ENCODE measurements at places on chromosomes 16 and 17.

- DNase-seq: peak; percentile 99
Observed at GRCh38 chr16:68085259-68086071, at the start of gene NFATC3. TSS of gene NFATC3 (plus strand) at chr16:68085370. CDS start at chr16:68085682, 312 bp downstream.

DNA sequence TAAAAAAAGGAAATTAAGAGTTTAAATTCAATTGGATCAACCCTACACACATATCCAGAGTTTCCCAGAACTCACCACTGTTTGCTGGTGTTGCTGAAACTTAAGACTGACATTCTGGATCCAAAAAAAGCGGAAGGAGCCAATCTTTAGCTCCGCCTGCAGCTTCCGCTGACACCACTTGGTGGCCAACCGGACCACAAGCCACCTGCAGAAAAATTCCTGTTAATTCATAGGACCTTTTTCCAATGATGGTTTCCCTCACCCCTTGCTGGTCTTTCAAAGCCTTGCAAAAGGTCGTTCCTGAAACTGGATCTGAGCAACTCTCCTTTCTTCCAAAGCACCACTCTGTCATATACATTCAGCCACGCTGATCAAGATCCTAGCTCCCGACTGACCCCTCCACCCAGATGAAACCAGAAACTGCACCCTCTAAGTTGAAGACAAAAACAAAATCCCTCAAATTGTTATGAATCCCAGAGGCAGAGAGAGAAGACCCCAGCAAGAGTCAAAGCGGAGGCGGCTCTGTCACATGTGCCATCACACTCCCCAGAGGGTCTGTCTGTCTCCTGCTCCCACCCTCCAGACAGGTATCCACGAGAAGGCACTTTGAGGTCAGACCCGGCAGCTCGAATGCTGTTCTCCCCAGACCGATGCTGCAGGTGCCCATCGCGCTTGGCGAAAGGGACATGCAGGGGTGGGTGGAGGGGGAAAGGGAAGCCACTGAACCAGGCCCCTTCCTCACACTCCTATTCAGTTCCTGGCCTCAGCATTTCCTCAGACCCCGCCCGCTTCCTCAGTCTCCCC lies 773 bp downstream of the BLTP2 start:
- peak; percentile 81 for DNase-seq

- no peak for DNase-seq
Observed at GRCh38 chr16:27789595-27790241, 239.8 kb downstream of the KATNIP start.

- DNase-seq: peak; percentile 29
Observed at GRCh38 chr17:81223762-81224130, 981 bp upstream of the CEP131 start.

DNA sequence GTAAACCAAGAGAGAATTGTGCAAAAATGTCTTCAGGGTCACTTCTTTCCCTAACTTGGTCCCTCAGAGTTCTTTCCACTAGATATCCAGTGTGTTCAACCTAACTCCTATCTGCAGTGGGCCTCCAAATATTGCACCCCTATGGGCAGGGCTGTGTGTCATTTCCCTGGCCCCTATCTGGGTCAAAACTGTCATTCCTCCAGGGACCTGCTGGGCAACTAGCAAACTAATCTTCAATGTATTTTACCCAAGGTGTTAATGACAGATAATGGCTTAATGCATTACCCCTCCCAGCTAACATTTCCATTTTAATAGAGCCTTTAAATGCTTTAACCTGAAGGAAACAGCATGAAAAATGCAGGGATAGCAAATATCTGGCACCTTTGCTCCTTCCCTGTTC lies 25.8 kb upstream of the SKAP1 start:
- DNase-seq: no peak

- no peak for DNase-seq
Observed at GRCh38 chr17:33125552-33125950, 133.9 kb downstream of the SPACA3 start.

GRCh38 chr17:75270218-75270965 lies 639 bp downstream of the MIF4GD start:
- DNase-seq: peak; percentile 84

- DNase-seq: peak; percentile 47
Observed at GRCh38 chr17:44911133-44912001, 3.9 kb downstream of the GFAP start.

GRCh38 chr17:67095803-67096202 lies 51.4 kb downstream of the CACNG1 start:
- DNase-seq: peak; percentile 18

GRCh38 chr16:72300892-72301291 lies 128.9 kb upstream of the PMFBP1 start:
- no peak for DNase-seq

DNA sequence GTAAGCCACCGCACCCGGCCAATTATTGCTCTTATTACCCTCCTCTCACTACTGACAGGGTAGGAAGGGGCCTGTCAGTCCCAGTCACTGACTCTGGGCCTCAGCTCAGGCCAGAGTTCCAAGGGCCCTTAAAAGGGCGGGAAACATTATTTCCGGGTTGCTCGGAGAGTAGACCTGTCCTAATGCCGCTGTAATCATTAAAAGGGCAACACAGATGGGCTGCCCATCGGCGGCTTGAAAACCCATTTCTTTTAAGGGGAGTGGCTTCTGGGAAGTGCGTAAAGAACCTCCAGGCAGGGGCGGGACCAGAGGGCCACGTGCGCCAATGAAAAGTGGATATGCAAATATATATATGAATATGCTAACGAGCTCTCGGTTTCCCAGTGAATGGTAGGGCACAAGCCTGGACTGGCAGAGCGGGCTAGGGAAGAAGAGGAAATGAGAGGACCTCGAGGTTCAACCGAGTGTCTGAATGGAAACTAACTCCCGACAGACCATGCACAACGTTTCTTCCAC lies 26.6 kb downstream of the PIPOX start:
- DNase-seq: no peak

GRCh38 chr17:58538811-58539409 lies 24.5 kb upstream of the MTMR4 start:
- DNase-seq: no peak

Data from suppressor macrophage treated with lipopolysaccharide for 4 hours (primary cell).